ENCODE measurements at places on chromosomes 6 and 20. TPM values are rescaled to one million over a fixed set of nuclear protein-coding genes. Genes with fewer than 3 reads are reported as not detected.

TMEM244 gene
- total RNA-seq = not detected

DNA sequence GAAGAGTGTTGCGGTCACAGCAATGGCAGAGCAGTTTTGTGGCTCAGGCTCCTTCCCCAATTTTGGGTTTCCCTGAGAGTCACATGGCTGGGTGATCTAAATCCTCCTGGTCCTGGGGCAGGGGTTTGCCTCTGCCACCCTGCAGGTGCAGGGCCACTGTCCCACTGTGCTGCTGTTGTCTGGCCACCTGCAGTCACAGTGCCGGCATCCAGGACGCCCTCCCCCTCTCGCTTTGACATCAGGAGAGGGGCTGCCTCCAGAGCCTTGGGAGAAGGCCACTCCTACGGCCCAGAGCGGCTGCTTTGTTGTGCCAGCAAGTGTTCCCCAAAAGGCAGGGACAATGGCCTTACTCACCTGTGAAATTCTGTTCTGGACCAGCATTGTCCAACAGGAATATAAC is 449.0 kb downstream of the QKI start:
- no peak for DNase-seq

GRCh38 chr6:72363844-72364740 is 257.8 kb upstream of the KCNQ5 start:
- peak; percentile 69 for DNase-seq

ULBP1 gene
- 1.6 TPM for total RNA-seq

GRCh38 chr6:11146117-11146826 is 34.7 kb upstream of the ERVFRD-1 start:
- DNase-seq = no peak

BCL2L1 gene
- total RNA-seq = 82.8 TPM

DNA sequence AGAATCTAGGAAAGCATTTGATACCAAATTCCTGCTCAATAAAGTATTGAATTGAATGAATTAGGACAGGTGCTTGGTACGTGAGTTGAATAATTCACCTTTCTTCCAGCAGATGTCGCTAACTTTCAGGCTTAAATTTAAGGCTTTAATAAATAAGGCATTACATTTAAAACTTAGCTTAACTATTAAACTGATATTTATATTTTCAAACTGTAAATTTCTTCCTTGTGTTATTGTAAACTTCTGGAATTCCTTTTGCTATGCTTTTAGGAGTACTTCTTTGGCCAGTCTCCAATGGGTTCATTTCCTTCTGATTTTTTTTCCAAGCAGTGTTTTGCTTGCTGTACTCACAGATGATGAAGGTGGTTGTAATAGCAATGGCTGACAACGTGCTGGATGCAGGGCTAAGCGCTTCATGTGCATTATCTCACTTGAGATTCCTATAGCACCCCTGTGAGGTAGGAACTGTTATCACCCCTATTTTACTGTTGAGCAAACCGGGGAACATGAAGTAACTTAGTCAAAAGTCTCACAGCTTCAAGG is 71.3 kb upstream of the SLC2A12 start:
- DNase-seq = peak; percentile 72

- no peak for DNase-seq
Observed at GRCh38 chr6:72374857-72375256, 247.0 kb upstream of the KCNQ5 start.

RNF8 gene
- total RNA-seq = 19.0 TPM

CEP162 gene
- total RNA-seq = 6.0 TPM

- DNase-seq = peak; percentile 88
Observed at GRCh38 chr20:407953-408842, at the start of gene RBCK1. Gene RBCK1 (plus strand): TSS chr20:408299. CDS start chr20:408758, 459 bp downstream.

DNA sequence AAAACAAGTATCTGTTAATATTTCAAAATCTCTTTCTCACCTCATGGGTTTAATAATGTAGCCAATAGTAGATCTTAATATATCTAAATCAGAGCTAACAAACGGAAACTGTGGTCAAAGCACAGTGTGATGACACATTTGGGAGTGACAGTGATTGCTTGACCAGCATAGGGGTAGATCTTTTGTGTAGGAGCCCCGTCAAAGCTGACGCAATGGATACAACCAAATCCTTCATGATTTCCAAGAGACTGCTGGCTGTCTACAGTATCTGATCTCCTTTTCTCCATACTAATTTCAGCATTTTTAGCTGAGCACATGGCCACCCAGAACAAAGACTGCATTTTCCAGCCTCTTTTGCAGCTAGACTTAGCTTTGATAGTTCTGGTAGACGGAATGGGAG is 299.3 kb upstream of the ECI2 start:
- no peak for DNase-seq

PRRT1 gene
- total RNA-seq = under 0.01 TPM

DNA sequence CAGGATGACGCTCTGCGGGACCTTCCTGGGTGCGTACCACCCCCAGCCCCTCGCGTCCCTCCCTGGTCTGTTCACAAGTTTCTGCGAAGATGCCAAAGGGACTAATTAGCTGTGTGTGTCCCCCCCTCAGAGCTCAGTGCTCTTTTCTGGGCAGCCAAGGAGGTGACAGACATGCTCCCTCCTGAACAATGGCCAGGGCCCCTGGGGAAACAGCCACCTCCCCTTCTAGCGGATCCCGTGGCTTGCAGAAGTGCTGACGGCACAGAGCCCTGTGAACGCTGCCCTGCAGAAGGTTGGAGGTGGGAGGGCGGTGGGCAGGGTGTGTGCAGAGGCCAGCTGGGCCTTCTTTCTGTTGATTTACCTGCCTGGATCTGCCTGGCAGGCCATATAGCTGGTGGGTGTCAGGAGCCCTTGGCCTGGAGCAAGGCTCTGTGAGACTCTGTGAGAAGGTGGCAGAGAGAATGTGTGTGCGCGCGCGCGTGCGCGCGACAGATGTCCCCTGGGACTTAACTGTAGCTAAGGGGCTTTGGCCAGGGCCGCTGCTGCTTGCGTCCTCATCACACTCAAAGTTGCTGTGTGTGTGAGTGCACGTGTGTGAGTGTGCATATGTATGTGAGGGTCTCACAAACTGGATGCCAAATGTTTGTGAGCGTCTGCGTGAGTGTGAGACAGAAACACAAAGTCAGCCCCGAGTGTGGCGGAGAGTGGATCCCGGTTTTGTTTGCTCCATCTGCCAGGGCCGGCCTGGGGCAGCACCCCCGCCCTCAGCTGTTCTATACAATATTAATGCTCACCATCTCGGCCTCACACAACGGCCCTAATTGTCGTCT is 3.5 kb upstream of the MYT1 start:
- DNase-seq = no peak

DTD1 gene
- 70.5 TPM for total RNA-seq

DEF6 gene
- 1.3 TPM for total RNA-seq
